Endothelial cell of umbilical vein (primary cell): ENCODE measurements at places on chromosomes 12 and 14. TPM values are rescaled to one million over a fixed set of nuclear protein-coding genes. Genes with fewer than 3 reads are reported as not detected.

- H3K27me3 ChIP-seq = no peaks in the 10 kb centered on the region
- DNase-seq = peak; percentile 60
- peak overlapping the region; percentile 87 for H3K4me3 ChIP-seq
- peaks cover 18% of the 10 kb centered on the region for H3K4me1 ChIP-seq
These were observed 608 bp downstream of the ZNF410 start for GRCh38 chr14:73887318-73887616.

DNA sequence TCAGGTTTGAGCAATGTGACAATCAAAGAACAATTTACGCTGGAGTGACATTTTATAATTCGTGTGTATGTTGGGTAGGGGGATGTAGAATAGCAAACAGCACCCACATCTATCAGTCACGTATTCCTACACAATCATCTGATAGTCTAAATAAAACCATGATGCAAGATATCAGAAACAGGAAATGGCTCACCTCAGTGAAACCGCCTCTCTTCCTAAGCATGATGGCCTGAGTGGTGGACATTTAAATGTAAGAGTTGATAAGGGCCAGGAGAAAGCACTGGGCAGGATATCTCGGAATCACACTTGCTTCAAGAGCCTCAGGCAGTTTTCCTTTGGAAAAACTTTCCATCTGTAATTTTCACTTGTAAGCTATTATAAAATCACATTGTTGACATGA lies 128.2 kb downstream of the GRIP1 start:
- no peaks in the 10 kb centered on the region for H3K36me3 ChIP-seq
- H3K27me3 ChIP-seq = peaks cover 3% of the 10 kb centered on the region
- peak; percentile 6 for DNase-seq

- H3K4me3 ChIP-seq = no peak overlapping the region
- DNase-seq = no peak
- H3K36me3 ChIP-seq = peaks cover 2% of the 10 kb centered on the region
- peaks cover 12% of the 10 kb centered on the region for H3K4me1 ChIP-seq
- no peaks in the 10 kb centered on the region for H3K27me3 ChIP-seq
These were observed 30.4 kb upstream of the FBLN5 start for GRCh38 chr14:91977884-91978283.

DNA sequence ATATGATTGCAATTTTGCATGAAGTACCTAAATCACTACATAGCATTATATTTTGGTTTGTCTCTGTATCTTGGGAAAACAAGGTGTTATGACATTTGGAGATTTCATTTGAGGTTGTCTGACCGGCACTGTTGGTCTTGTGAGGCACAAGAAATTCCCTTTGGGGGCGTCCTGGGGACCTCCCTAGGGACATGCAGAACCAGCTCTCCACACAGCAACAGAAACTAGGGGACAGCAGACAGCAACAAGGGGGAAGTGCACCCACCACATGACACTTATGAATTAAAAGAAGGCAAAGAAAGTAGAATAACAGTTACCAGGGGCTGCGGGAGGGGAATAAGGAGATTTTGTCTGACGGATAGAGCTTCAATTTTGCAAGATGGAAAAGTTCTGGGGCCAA lies 14.4 kb downstream of the DDX54 start:
- H3K4me1 ChIP-seq = no peaks in the 10 kb centered on the region
- no peak overlapping the region for H3K4me3 ChIP-seq
- H3K27me3 ChIP-seq = no peaks in the 10 kb centered on the region
- peaks cover 45% of the 10 kb centered on the region for H3K36me3 ChIP-seq

- H3K4me1 ChIP-seq = no peaks in the 10 kb centered on the region
- H3K27me3 ChIP-seq = no peaks in the 10 kb centered on the region
- no peak overlapping the region for H3K4me3 ChIP-seq
- peak; percentile 6 for DNase-seq
- no peak overlapping the region for H3K27ac ChIP-seq
These were observed 278.6 kb downstream of the MED13L start for GRCh38 chr12:115998794-115999478.

GRCh38 chr14:38384741-38385140 lies 128.8 kb upstream of the CLEC14A start:
- H3K4me3 ChIP-seq = no peak overlapping the region
- no peak overlapping the region for H3K27ac ChIP-seq
- peaks cover 8% of the 10 kb centered on the region for H3K4me1 ChIP-seq

- H3K27me3 ChIP-seq = no peaks in the 10 kb centered on the region
- peak; percentile 85 for DNase-seq
- H3K4me3 ChIP-seq = no peak overlapping the region
- H3K27ac ChIP-seq = no peak overlapping the region
- H3K4me1 ChIP-seq = peaks cover 6% of the 10 kb centered on the region
These were observed 56.4 kb upstream of the ATP2A2 start for GRCh38 chr12:110224379-110225304.

DNA sequence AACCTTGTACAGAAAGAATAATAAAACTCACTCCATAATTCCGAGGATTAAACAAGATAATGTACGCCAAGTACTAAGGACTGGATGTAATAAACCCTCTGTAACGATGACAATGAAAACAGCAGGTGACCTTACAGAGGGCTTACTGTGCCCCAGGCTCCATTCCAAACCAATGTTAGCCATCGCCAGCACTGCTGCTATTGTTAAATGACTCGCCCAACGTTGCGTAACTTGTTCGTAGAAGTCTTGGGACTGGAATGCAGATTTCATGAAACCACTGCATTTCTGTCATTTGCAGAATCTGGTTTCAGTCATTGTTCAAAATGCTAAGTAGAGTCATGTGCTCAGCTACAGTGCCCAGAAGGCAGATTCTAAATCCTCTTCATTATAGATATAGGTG lies 728 bp upstream of the STON2 start:
- no peak overlapping the region for H3K4me3 ChIP-seq
- DNase-seq = no peak
- no peak overlapping the region for H3K27ac ChIP-seq
- H3K4me1 ChIP-seq = no peaks in the 10 kb centered on the region

- no peaks in the 10 kb centered on the region for H3K27me3 ChIP-seq
- DNase-seq = no peak
- H3K4me1 ChIP-seq = no peaks in the 10 kb centered on the region
- H3K36me3 ChIP-seq = no peaks in the 10 kb centered on the region
These were observed 47.2 kb downstream of the NPAS3 start for GRCh38 chr14:32985866-32986265.

GRCh38 chr14:65237023-65237814 lies 134.9 kb upstream of the MAX start:
- peaks cover 34% of the 10 kb centered on the region for H3K4me1 ChIP-seq
- H3K27me3 ChIP-seq = no peaks in the 10 kb centered on the region
- no peaks in the 10 kb centered on the region for H3K36me3 ChIP-seq
- no peak for DNase-seq
- H3K27ac ChIP-seq = peak overlapping the region; percentile 62
- H3K4me3 ChIP-seq = no peak overlapping the region

- no peaks in the 10 kb centered on the region for H3K36me3 ChIP-seq
- no peak for DNase-seq
- no peak overlapping the region for H3K27ac ChIP-seq
- H3K4me3 ChIP-seq = no peak overlapping the region
- H3K27me3 ChIP-seq = no peaks in the 10 kb centered on the region
- H3K4me1 ChIP-seq = no peaks in the 10 kb centered on the region
These were observed 232.1 kb upstream of the SEL1L start for GRCh38 chr14:81765651-81766275.

- no peaks in the 10 kb centered on the region for H3K27me3 ChIP-seq
- H3K4me1 ChIP-seq = no peaks in the 10 kb centered on the region
- peak; percentile 74 for DNase-seq
- H3K4me3 ChIP-seq = no peak overlapping the region
- peaks cover 47% of the 10 kb centered on the region for H3K36me3 ChIP-seq
These were observed 37.1 kb downstream of the PPP4R3A start for GRCh38 chr14:91473046-91473445.

GRCh38 chr12:4421590-4422031 lies 24.0 kb downstream of the FGF6 start:
- H3K27ac ChIP-seq = no peak overlapping the region
- no peaks in the 10 kb centered on the region for H3K36me3 ChIP-seq
- H3K4me3 ChIP-seq = no peak overlapping the region
- peaks cover 2% of the 10 kb centered on the region for H3K27me3 ChIP-seq
- H3K4me1 ChIP-seq = no peaks in the 10 kb centered on the region

DNA sequence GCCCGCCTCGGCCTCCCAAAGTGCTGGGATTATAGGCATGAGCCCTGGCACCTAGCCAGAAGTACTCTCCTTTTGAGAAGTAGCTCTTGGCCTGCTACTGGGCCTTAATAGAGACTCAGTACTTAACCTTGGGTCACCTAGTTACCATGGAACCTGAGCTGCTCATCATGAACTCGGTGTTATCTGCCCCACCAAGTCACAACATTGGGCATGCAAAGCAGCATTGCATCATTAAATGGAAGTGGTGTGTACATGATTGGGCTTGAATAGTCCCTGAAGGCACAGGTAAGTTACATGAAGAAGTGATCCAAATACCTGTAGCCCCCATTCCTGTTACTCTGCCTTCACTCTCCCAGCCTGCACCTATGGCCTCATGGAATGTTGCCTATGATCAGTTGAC lies 18.0 kb upstream of the ATF7 start:
- no peaks in the 10 kb centered on the region for H3K4me1 ChIP-seq
- no peak overlapping the region for H3K27ac ChIP-seq
- H3K4me3 ChIP-seq = no peak overlapping the region

DNA sequence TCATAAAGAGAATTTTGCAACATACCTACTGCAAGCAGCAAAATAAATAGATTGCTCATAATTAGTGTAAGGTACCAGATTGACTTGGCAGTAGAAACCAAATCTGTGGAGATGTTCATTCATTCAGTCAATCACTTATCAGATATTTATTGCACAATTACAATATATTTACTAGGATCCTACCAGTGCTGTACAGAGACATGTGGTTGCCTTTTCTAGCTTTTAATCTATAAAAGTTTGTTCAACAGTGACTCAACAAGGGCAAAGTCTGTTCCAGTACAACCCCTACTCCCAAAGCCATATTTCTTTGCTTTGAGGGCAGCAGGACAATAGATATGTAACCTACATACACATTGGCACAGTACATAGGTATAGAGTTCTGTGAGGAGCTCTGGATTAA lies 27.3 kb downstream of the ABCD2 start:
- DNase-seq = no peak
- no peaks in the 10 kb centered on the region for H3K36me3 ChIP-seq
- H3K4me1 ChIP-seq = no peaks in the 10 kb centered on the region

DNA sequence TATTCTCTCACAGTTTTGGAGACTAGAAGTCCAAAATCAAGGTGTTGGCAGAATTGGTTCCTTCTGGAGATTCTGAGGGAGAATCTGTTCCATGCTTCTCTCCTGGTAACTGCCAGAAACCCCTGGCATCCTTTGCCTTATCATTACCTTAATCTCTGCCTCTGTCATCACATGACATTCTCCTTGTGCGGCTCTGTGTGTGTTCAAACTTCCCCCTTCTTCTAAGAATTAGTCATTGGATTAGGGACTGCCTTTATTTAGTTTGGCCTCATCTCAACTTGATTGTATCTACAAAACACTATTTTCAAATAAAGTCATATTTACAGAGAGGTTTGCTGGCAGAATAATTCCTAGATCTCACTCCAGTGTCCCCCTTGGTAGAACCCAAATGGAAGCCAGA lies 68.9 kb downstream of the ZNF641 start:
- H3K27me3 ChIP-seq = peaks cover 8% of the 10 kb centered on the region
- no peak overlapping the region for H3K4me3 ChIP-seq
- DNase-seq = no peak
- H3K27ac ChIP-seq = no peak overlapping the region
- peaks cover 2% of the 10 kb centered on the region for H3K4me1 ChIP-seq
- no peaks in the 10 kb centered on the region for H3K36me3 ChIP-seq

- no peaks in the 10 kb centered on the region for H3K36me3 ChIP-seq
- peaks cover 26% of the 10 kb centered on the region for H3K4me1 ChIP-seq
- no peak overlapping the region for H3K4me3 ChIP-seq
- no peaks in the 10 kb centered on the region for H3K27me3 ChIP-seq
- no peak overlapping the region for H3K27ac ChIP-seq
These were observed 12.1 kb upstream of the MSRB3 start for GRCh38 chr12:65266408-65266807.

- peak; percentile 87 for DNase-seq
- peaks cover 9% of the 10 kb centered on the region for H3K36me3 ChIP-seq
- H3K4me3 ChIP-seq = peak overlapping the region; percentile 42
- H3K27me3 ChIP-seq = no peaks in the 10 kb centered on the region
- H3K4me1 ChIP-seq = peaks cover 82% of the 10 kb centered on the region
- H3K27ac ChIP-seq = peak overlapping the region; percentile 92
These were observed 93.8 kb downstream of the RFLNA start for GRCh38 chr12:124388679-124389137.

- DNase-seq = peak; percentile 69
- H3K4me1 ChIP-seq = no peaks in the 10 kb centered on the region
- peaks cover 32% of the 10 kb centered on the region for H3K36me3 ChIP-seq
- no peak overlapping the region for H3K27ac ChIP-seq
These were observed 66.3 kb downstream of the CLIP1 start for GRCh38 chr12:122356192-122356635.

GRCh38 chr12:12488823-12489550 lies 73.7 kb downstream of the DUSP16 start:
- H3K4me3 ChIP-seq = no peak overlapping the region
- H3K27ac ChIP-seq = no peak overlapping the region
- H3K4me1 ChIP-seq = peaks cover 10% of the 10 kb centered on the region
- no peak for DNase-seq

GRCh38 chr12:30098677-30099076 lies 314.9 kb upstream of the TMTC1 start:
- DNase-seq = no peak
- H3K27ac ChIP-seq = no peak overlapping the region
- no peaks in the 10 kb centered on the region for H3K27me3 ChIP-seq
- H3K4me1 ChIP-seq = no peaks in the 10 kb centered on the region

GRCh38 chr14:96181186-96182056 lies 23.2 kb upstream of the BDKRB2 start:
- H3K36me3 ChIP-seq = no peaks in the 10 kb centered on the region
- H3K4me1 ChIP-seq = peaks cover 4% of the 10 kb centered on the region
- no peaks in the 10 kb centered on the region for H3K27me3 ChIP-seq

GRCh38 chr12:76113800-76114757 lies 29.6 kb upstream of the NAP1L1 start:
- no peaks in the 10 kb centered on the region for H3K36me3 ChIP-seq
- no peak overlapping the region for H3K27ac ChIP-seq
- H3K4me1 ChIP-seq = peaks cover 5% of the 10 kb centered on the region
- DNase-seq = no peak

BEST3 gene
- total RNA-seq = 0.14 and 0.18 TPM in 2 replicates

CISTR gene
- not detected in 2 replicates for total RNA-seq

GPX2 gene
- not detected in 2 replicates for total RNA-seq

GCH1 gene
- 4.6 and 5.0 TPM in 2 replicates for total RNA-seq

SPTLC2 gene
- total RNA-seq = 57.2 and 71.3 TPM in 2 replicates

PTHLH gene
- 0.60 and 1.1 TPM in 2 replicates for total RNA-seq

FAIM2 gene
- 0.12 TPM in 1 of 2 replicates, not detected in the other for total RNA-seq

WNT5B gene
- not detected in 2 replicates for total RNA-seq

CLMN gene
- 8.4 and 9.6 TPM in 2 replicates for total RNA-seq

AMDHD1 gene
- not detected in 2 replicates for total RNA-seq

BRMS1L gene
- total RNA-seq = 7.7 and 11.2 TPM in 2 replicates

KRT74 gene
- total RNA-seq = not detected in 2 replicates

GALNT6 gene
- total RNA-seq = 38.3 and 39.2 TPM in 2 replicates

LRRK2 gene
- 1.3 and 2.2 TPM in 2 replicates for total RNA-seq
